ENCODE measurements at places on chromosomes 6 and 20.
A peak's percentile ranks its signal among the peaks of the same experiment; 100 is the strongest.

- DNase-seq, result no peak
These were observed 109.5 kb upstream of the SMLR1 start for GRCh38 chr6:130717657-130718056.

DNA sequence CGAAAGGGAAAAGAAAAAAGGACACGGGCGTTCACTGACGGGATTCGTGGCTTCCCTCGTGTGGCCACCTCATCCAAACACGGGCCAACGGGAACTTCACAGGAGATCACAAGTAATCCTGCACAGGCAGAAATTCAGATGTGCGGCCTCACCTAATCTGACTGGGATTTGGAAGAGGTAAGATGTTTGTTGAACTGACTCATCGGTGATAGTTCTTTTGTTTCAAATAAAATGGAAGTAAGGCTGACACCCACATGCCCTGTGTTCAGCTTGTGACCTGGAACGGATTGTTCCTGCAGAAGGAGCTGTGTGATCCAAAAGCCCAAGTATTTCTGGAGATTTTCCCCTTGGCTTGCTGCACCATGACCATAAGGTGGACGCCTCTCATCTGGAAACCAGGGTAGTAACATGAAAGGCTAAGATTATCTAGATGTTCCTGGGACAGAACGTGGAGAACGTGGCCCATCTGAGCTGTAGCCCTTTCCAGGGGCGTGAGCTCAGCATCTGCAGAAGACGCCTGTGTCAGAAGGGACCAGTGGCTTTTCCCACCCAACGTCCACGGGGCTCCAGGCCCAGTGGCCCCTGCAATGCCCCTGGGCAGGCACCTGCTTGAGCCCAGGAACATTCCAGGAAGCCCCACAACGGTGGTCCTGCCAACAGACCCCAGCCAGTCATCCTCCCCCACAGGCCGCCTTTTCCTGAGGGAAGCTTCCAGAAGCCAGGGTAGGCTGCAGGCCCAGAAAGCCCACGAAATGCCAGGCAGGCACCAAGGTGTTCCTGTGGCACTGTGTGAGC, 39.7 kb downstream of the DLL1 start:
- DNase-seq, result no peak

DNA sequence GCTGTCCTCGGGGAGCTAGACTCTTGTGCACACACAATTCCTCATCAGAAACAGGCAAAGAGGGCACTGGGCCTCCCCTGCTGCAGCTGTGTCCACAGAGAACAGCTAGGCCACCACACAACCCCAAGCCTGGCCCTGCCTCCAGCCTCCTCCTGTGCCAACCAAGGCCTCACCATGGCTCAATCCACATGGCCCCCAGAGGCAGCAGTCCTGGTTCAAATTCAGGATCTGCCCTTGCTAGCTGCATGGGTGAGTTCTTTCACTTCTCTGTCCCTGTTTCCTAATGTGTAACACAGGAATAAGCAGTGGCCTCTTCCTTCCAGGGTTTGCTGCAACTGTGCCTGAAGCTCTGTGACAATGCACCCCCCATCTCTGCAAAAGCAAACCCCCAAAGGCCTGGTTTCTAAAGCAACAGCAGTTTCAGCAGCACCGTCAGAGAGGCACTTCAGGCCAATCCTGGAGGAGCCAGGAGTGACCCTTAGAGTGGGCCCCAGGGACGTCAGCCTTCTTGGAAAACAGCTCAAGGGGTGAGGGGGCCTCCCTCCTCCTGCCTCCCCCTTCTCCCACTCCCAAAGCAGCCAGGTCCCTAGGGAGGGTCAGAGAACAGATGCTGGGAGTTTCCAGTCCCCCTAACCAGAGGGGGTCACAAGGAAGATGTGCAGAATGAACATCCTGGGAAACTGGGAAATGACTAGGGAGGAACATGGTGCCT, 2.2 kb downstream of the ADISSP start:
- no peak for DNase-seq

DNA sequence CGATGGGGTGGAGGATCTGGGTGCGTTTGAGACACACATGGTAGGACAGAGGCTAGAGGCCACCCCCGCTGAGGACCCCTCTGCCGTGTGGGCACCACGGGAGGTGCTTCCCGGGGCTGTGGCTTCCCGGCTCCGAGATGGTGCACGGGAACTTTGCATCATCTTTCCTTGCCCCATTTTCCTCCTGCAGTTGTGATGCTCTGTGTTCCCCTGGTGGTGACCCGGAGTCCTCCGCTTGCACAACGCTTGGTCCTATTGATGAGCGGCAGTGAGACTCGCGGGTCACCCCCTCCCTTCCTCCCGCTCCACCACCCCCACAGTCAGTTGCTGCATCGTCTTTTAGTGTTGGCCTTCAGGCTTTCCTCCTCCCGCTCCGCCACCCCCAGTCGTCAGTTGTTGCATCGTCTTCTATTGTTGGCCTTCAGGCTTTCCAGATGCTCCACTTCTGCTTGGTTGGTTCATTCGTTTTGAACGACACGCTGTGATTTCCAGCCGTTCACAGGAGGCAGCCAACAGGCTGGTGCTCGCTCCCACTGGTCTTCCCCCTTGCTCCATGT, 37.3 kb downstream of the PYGB start:
- DNase-seq, result no peak

GRCh38 chr6:117829594-117830319, 77.3 kb upstream of the SLC35F1 start:
- no peak for DNase-seq

GRCh38 chr6:41332842-41333736, 2.3 kb upstream of the NCR2 start:
- no peak for DNase-seq

GRCh38 chr6:52027699-52028098, 59.7 kb downstream of the PKHD1 start:
- no peak for DNase-seq

DNA sequence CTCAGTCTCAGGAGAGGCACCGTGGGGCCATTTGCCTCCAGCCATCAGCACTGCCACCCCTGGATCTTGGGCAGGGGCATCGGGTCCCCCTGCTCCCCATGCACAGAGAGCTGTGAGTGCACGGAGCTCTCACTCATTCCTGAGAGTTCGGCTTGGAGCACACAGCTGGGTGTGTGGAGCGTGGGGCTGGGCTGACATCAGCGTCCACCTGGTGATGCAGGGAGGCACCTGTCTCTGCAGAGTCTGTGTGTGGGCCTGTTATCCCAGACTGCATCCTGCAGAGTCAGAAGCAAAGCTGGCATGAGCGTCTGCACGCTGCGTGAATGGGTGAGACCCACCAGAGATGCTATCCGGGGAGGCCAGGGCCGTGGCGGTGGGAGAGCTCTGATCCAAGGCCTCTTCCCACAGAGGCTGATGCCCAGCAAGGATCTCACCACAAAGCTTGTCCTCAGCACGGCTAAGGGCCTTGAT, 248.8 kb upstream of the AFDN start:
- DNase-seq, result no peak

GRCh38 chr20:41218466-41218865, 81.1 kb downstream of the PLCG1 start:
- no peak for DNase-seq

DNA sequence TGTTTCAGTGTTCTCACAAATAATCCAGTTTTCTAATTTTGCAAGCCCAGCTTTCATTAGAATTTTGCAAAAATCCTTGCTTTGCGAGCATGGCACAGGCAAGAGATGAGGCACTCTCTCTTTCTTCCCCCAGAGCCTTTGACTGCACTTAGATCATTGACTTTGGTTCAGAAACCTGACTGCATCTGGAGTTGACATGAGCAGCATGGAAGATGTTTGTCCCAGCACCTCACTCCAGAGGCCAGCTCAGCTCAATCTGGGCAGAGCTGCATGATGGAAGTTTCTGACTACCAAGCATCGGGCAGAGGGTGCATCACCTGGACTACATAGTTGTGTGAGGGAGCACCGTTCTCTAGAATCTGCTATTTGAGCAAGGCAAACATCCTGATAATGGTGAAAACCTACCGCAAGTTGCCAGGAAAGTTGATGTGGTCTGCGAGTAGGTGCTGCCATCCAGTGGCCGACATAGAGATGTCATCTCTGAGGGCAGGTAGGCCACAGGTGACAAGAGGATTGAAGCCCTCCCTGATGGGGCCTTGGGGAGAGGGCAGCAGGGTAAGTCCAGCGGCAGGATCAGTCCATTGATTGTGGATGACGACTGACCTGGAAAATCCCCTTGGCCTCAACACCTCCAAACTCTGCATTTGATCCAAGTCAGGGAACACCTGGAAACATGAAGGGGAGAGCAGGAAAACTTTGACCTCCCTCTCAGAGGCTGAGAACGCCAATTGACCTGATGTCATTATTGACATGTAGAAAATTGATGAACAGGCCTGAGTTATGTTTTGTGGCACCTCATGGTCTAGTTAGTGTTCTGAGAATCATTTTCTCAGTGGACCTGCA, 3.8 kb upstream of the LPA start:
- no peak for DNase-seq

- DNase-seq, result no peak
These were observed at the start of gene SEL1L2 for GRCh38 chr20:13990465-13990864. Gene SEL1L2 (minus strand): TSS chr20:13990614. CDS start chr20:13990534, 80 bp downstream.

DNA sequence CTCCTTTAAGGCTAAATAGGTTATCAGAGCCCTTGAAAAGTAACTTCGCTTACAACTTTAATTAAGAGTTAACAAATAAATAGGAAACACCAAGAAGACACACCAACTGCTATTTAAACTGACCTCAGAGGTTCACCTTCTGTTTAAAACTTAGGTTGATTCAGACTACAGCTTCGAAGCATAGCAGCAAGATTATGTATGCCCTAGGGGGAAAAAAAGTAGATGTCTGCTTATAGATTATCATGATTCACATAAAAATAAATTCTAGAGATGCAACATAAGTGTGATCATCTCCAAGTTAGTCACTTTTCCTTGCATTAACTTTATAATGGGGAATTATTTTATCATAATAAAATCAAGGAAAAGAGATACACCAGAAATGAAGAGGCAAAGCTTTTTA, 8.9 kb downstream of the PNISR start:
- DNase-seq, result no peak

GRCh38 chr20:60402189-60403058, 444.2 kb downstream of the CDH26 start:
- no peak for DNase-seq

DNA sequence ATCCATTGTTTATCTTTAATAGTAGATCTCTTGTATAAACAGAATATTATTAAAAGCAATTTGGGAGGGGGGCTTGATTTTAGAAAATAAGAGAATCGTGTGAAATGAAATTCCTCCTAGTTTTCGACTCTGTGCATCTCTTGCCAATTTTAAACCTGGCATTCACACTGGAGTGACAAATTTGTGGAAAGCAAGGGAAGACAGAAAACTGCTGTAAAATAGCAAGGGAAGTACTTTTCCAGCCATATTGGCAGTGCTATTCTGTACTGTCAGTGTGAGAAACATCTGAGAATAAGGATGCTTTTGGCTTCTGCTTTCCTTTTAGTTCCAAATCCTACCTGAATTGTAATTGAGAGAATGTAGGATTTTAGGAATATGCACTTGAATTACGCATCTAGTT, 40.2 kb downstream of the TOP1 start:
- no peak for DNase-seq

DNA sequence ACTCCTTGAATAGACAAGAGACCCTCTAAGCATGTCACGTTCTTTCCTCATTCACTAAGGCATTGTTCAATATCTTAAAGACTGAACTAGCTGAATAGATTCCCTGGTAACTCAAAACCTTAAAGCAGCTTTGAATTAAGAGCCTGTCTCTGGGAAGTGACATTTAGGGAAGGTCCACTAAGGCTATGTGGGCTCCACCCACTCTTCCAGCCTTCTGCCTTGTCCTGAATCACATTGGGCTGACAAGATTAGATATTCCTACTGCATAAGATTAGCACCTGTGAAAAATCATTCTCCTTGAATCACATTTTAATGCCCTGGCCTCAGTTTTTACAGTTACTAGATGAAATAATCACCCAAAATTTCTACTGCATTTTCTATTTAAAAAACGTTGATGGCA, 36.3 kb downstream of the CLIC5 start:
- DNase-seq, result no peak

DNA sequence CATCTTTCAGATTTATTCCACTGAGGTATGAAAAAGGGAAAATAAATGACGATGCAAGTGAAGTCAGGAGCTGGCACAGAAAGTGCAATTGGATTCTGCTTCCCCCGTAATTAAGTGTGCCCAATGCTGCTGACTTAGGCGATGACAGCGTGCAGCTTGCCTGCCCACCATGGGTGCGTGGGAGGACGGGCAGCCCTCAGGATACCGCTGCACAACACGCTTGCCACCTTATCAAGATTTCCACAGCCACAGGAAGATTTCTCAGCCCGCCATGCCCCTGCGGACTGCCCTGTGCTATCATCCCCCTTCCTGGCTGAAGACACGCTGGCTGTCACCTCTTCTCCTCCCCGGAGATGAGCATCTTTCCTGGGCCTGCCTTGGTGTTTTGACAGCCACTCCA, 103.3 kb upstream of the BACH2 start:
- peak; percentile 42 for DNase-seq

DNA sequence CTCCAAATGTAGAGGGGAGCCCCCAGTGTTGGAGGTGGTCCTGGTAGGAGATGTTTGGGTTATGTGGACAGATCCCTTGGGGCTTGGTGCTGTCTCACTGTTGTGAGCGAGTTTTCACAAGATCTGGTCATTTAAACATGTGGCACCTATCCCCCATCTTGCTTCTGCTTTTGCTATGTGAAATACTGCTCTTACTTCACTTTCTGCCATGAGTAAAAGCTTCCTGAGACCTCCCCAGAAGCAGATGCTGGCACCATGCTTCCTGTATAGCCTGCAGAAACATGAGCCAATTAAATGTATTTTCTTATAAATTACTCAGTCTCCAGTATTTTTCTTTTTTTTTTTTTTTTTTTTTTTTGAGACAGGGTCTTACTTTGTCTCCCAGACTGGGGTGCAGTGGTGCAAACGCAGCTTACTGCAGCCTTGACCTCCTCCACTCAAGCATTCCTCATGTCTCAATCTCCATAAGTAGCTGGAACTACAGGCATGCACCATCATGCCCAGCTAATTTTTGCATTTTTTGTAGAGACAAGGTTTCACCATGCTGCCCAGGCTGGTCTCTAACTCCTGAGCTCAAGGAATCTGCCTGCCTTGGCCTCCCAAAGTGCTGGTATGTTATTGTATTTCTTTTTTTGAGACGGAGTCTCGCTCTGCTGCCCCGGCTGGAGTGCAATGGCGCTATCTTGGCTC, 177.1 kb downstream of the ALDH8A1 start:
- no peak for DNase-seq

GRCh38 chr6:151392427-151392826, 1.1 kb upstream of the ZBTB2 start:
- no peak for DNase-seq

Measured in stimulated activated CD8-positive, alpha-beta memory T cell treated with anti-CD3 and anti-CD28 coated beads, Interleukin-7, amount 100 ng/mL, for 4 hours (primary cell).